ENCODE measurements at places on chromosomes 16 and 17.
A peak's percentile ranks its signal among the peaks of the same experiment; 100 is the strongest.

DNA sequence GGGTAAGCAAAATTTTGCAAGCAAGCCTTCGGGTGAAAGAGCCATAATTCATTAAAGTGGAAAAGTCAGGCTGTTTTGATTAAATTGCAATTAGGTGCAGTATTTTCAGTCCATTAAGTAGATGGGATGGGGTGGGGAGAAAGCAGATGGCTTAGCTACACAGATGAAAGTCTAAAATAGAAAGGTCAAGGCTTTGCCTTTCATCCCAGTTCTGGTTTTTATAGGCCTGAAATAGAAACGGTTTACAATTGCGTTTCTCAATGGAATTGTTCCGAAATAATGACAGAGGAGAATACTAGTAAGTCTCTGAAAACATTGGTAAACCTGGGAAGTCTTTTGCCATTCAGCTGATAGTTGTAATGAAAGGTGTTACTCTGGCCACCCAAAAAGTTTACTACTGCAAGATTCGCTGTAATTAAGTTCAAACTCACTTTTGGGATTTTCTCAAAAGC, 1.5 kb downstream of the PPM1E start:
- DNase-seq, result no peak

DNA sequence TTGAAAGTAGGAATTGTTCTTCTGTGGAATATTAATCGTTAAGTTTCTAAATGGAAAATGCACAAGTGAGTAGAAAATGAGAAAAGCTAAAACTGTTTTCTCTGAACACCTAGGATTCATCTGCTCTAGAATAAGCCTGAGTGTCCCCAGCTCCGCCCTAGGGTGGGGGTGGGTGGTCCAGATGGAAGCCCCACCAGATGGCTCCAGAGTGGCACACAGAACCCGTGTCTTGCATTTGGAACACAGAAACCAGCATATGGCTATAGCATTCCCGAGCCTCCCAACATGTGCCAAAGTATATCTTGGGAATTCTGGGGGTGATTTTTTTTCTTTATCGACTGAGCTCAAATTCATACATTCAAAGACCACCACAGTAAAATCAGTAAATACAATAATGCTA, 517.7 kb upstream of the PSMD7 start:
- DNase-seq, result no peak

DNA sequence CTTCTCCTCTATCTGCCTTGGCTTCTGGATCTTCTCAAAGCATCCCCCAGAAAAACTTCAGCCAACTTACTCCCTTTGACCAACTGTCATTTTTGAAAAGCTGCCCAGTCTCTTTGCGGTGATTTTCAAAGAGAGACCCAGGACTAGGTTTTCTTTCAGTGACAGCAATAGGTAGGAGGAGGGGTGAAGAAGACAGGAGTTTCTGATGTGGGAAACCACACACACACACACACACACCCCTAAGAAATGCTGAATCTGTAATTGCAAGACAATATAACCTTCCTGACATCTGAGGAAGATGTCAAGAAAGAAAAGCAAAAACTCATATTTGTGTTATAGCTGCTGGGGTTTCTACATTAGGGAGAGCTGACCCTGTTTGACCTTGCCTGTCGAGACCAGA, 5.2 kb downstream of the FAM20A start:
- DNase-seq, result no peak

DNA sequence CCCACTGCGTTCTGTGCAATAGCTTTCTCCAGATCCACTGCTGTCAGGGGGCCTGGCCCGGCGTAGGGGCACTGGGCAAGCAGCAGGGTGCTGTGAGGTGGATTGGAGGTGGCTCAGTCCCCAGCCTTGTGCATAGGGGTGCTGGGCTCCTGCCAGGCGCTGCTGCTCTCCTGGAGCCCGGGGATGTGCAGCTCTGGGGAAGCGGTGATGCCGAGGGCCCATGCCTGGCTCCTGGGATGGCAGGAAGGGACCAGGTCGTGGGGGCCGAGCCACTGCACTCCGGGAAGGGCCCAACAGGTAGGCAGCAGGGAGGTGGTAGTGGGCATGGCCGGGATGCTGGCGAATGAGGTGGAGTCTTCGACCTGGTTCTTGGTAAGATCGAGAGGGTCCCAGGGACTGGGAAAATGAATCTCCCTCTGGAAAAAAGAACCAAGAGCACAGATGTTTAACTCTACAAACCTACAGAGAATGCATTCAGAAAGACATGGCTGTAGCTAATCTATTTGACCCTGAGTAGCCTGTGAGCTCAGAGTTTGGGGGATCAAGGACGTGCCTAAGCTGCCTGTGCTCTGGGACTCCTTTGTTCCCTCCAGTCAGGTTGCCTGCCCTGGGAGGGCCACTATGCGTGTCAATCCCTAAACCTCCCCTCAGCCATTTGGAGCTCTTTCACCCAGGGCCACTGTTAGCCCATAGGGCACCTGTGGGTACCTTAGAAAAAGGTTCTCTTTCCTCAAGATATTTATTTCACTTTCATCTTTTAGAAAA, 6.6 kb upstream of the SUPT4H1 start:
- DNase-seq, result no peak

DNA sequence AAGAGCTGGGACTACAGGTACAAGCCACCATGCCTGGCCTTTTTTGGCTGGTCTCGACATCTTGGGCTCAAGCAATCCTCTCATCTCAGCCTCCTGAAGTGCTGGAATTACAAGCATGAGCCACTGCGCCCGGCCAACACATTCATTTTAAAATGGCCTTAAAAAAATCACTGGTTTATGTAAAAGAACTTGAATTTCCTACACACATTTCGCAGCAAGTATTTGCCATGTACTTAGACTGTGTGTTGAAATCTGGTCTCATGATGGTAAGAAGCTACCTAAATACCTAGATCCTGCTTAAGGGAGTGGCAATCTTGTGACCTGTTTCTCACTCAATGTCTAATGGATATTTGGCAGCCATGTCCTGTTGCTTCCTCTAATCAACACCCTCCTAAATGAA, 8.5 kb upstream of the CYTH1 start:
- no peak for DNase-seq

DNA sequence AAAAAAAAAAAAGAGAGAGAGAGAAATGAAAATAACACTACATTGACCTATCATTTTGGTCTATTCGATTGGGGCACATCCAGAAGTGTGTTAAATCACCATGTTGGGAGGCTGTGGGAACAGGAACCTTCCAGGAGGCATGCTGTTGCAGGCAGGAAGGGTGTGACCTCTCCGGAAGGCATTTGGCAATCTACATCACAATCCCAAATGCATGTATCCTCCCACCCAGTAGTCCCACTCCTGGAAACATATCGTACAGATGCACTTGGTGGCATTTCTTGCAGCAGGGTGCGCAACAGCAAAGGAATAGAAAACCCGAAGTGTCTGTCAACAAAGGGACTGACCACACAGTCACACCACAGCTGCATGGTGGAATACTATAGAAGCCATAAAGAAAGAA, 7.9 kb downstream of the PLLP start:
- DNase-seq, result no peak

GRCh38 chr17:39820541-39820940, 43.6 kb downstream of the IKZF3 start:
- no peak for DNase-seq

DNA sequence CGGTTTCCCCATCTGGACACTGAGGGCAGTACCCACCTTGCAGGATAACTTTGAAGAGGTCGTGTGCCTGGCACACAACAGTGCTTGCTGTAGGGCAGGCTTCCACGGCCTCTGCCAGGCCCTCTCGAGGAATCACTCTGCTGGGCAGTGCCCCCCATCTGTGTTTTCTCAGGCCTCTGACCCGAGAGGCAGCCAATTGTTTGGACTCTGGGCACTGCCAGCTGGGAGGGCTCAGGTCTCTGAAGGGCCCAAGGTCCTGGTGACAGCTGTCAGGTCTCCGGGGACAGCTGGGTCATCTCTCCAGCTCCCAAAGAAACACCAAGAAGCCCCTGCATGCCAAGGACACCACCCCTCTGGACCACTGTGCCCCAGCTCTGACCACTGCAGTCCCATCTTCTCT, 1.0 kb upstream of the RAB26 start:
- no peak for DNase-seq

DNA sequence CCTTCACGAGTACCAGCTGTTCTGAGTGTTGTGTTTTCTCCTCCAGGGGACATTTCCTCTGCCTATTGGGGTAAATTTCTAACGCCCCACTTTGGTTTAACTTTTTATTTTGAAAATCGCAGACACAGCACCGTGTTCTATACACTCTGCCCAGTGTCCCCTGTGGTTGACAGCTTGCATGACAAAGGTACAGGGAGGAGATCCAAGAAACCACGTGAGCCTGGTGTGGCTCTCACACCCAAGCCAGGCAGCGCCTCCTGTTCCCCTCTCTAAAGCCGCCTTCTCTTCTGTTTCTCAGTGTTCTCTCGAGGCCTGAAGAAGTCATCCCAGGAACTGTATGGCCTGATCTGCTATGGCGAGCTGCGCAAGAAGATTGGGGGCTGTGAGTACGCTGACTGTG, 25.4 kb downstream of the CRAMP1 start:
- DNase-seq, result no peak

DNA sequence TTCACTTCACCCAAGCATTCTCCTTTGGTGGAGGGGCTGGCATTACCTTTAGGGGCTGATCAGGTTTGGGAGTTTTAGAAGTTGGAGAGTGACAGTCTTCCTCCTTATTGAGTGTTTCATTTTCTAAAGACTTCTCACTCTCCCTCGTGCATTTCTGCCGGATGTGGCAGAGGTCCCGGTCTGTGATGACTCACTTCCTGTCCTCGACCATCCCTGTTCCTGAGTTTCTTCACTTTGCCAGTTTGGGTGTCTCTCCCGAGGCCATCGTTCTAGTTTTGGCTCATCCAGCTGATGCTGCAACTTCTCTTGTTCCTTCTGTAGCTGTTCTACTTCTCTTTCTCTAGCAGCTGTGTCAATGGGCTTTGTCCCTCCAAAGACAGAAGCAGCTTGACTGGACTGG, 104.3 kb downstream of the PHKB start:
- no peak for DNase-seq

- no peak for DNase-seq
These were observed 23.5 kb downstream of the SNX29 start for GRCh38 chr16:12000032-12000431.

GRCh38 chr17:37358098-37358829, 17.5 kb upstream of the C17orf78 start:
- DNase-seq, result peak; percentile 22

DNA sequence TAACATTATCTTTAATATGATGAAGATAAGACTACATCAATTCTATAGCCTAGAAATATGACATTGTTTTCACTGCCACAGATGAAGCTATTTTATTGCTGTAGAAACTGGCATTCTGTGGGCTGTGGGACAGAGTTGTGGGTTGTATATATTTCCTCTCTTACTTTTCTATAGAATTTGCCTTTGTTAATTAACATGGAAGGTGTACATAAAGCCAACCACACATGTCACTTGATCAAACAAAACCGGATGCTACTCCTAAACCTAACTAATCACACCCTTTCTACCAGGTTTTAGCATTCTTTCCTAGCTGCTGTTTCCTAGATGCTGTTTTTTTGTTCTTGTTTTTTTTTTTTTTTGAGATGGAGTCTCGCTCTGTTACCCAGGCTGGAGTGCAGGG, 81.2 kb upstream of the ATP2A3 start:
- no peak for DNase-seq

- no peak for DNase-seq
These were observed 701 bp downstream of the PIPOX start for GRCh38 chr17:29043539-29044145.

- peak; percentile 83 for DNase-seq
These were observed 432 bp downstream of the ZNF276 start for GRCh38 chr16:89721546-89722391.

DNA sequence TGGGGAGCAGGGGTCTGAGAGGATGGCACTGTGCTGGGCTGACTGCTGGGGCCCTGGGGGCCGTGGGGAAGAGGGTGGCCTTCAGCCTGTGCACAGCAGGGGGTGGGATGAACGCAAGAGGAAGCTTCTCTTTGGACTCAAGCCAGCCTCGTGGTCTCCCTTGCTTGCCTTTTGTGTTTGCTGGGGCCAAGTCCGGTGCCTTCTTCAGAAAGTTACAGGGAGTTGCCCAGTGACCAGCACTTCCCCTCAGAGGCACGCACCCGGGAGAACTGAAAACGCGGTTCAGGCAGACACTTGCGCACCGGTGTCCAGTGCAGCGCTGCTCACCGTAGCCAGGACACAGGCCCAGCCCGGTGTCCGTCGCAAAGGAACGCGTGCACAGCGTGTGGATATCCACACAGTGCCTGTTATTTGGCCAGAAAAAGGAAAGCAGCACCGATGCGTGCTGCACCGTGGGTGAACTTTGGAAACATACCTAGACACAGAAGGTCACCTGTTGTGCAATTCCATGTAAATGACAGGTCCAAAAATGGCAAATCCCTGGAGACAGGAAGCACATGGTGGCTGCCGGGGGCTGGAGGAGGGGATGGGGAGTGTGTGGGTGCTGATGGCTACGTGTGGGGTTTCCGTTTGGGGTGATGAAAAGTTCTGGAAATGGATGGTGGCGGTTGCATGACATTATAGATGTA, 29.4 kb upstream of the NUDT16L1 start:
- DNase-seq, result no peak

GRCh38 chr17:27428781-27429505, 27.3 kb upstream of the KSR1 start:
- no peak for DNase-seq

DNA sequence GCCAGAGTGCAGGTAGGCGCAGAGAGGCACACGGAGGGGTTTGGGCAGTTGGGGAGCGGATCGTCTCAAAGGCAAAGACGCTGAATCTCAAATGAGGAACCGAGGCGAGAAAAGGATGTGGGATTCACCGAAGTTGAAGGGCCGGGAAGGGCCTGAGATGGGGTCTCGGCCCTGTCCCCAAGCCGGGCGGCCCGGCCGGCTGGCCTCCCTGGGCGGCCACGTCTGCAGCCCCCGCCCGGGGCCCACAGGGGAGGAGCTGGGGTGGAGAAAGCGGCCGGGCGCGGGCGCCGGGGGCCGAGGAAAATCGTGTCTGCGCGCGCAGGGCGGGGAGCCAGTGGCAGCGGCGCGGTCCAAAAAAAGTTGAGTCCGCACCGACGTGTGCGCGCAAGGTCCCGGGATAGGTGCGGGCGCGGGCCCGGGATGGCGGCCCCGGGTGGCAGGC, 458 bp downstream of the SLC12A4 start:
- no peak for DNase-seq
